ENCODE measurements at places on chromosomes 16 and 17.

GRCh38 chr17:44981221-44981968 is 13.3 kb upstream of the C1QL1 start:
- no peak for DNase-seq

DNA sequence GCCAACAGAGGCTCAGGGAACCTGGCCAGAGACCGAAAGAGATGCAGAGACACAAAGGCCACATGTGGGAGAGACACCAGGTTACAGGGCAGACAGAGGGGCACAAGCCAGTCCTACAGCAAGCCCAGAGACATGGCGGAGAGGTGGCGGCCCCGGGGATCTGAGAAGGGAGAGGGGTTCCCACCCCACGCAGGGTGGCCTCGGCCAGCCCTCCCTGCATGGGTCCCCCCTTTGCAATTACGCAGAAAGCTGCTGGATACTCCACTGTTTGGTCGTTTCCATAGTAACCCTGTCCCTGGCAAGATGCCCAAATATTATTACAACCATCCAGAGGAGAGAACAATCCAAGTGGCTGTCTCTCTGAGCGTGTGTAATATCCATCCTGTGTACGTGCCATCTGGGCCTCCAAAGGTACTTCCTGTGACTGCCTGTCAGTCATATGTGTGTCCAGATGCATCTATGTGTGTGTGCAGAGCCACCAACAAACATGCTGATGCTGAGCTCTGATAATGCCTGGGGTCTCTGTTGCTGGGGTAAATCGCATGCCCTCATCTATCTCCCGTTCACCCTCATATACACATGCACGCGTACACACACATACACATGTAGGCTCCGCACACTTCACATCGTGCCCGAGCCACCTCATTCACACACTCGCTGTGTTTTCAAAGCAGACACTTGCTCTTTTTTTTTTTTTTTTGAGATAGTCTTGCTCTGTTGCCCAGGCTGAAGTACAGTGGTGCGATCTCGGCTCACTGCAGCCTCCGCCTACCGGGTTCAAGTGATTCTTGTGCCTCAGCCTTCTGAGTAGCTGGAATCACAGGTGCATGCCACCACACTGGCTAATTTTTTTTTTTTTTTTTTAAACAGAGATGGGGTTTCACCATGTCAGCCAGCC is 5.5 kb downstream of the PCGF2 start:
- DNase-seq, result peak; percentile 72

GRCh38 chr17:73420897-73421296 is 109.1 kb upstream of the CDC42EP4 start:
- no peak for DNase-seq

DNA sequence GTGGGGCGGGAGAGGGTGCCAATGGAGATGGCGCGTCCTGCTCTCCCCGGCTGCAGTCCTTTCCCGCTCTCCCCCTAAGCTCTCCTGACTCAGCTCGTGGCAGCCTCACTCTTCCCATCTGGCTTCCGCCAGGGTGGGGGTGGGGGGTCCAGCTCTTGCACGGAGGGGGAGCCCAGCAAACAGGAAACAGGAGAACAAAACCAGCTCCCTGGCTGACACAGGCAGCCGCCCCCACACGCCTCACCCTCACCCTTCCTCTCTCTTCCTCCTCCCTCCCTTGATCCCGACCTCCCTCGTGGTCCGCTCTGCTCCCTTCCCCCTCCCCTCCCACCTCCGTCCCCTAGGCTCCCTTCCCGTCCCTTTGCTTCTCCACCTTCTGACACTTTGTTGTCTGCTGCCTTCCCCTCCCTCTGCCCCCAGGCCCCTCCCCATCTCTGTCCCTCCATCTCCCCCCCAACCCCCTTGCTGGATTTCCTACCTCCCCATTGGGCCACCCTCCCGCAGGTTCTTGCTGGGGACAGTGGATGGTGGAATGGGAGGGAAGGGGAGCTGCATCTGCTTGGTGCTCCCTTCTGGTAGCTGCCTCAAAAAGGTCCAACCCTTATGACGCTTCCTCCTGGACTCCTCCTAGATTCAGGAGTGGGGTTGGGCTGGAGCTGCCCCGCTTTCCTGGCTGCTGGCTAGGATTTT is 23.7 kb downstream of the ARHGAP23 start:
- DNase-seq, result no peak

DNA sequence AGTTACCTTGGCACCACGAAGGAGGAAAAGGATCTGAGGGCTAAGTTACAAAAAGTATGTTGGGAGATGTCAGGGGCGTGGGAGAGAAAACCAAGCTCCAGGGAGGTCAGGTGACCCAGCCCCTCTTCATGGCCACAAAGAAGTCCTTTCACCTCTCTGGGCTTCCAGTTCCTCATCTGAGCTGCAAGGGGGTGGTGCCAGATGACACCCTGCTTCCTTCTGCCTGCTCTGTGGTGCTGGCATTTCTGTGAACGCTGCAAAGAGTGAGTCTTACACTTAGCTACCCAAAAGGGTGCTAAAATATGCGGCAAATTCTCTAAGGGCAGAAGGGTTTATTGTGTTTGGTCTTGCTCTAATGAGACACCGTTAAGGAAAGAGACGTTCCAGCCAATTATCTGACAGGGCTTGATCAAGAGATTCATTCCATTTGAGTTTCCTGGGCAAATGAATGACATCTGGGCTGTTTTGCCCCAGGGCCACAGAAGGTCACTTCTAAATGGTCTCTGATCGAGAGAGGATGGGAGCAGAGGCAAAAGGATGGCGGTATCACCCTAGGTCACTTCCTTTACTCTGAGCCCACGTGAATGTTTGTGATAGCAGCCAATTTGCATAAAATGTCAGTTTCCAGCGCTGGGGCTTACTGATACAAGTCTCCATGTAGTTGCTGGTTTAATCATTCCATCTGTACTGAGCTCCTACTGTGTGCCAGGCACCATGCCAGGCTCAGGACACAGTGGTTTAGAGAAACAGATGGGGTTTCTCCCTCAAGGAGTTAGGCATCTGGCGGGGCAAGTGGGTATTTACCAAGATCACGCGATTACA is 210.2 kb downstream of the KATNIP start:
- DNase-seq, result no peak
